Foreskin keratinocyte (primary cell): ENCODE measurements at places on chromosomes 7 and 10.

- DNase-seq, result peak; percentile 93
Observed at GRCh38 chr7:7177044-7177517, 5.3 kb upstream of the C1GALT1 start.

GRCh38 chr7:123724817-123725253, 24.0 kb downstream of the WASL start:
- DNase-seq, result no peak

- no peak for DNase-seq
Observed at GRCh38 chr10:12400266-12400931, 51.1 kb downstream of the CAMK1D start.

GRCh38 chr7:81526971-81527370, 242.9 kb downstream of the HGF start:
- no peak for DNase-seq

DNA sequence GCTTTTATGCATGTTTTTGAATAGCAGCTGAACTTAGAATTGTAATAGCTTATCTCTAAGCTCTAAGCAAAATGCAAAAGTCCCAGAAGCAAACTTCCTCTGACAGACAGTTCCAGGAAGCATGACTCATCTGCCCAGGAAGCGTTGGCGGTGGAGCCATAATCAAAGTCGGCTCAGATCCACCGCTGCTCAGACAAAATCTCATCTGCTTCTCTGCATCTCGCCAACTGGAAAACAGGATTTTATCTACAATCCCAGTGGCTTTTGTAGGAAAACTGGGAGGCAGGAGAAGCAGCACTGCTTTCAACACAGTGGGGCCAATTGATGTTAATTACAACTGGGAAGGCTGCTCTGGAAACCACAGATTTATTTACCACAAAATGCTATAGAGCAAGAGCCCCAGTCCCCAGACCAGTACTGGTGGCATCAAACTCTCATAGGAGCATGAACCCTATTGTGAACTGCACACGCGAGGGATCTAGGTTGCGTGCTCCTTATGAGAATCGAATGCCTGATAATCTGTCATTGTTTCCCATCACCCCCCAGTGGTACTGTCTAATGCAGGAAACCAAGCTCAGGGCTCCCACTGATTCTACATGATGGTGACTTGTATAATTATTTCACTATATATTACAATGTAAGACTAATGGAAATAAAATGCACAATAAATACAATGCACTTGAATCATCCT, 99.9 kb downstream of the CUBN start:
- DNase-seq, result no peak

GRCh38 chr10:86681047-86681446, 12.7 kb downstream of the LDB3 start:
- DNase-seq, result no peak

- no peak for DNase-seq
Observed at GRCh38 chr7:30202671-30203070, 67.9 kb downstream of the MTURN start.

- no peak for DNase-seq
Observed at GRCh38 chr10:98300526-98301229, 32.7 kb upstream of the LOXL4 start.

DNA sequence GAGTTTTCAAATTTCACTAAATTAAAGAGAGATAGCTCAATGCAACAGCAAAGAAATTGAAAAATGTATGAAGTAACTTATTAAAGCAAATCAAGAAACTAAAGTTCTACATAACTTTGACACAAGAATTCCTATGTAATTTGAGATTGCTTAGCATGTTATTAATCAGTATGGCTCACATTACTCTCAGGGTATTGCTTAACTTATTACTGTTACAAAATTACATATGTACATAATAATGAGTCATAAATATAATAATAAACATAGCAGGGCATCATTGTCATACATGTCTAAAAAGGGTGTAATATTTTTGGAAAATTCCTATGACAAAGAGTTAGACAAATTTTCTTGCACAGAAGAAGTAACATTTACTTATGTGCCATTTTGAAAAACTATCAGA, 75.0 kb downstream of the ZWINT start:
- no peak for DNase-seq
